ENCODE measurements at places on chromosomes 12 and 14.
A peak's percentile ranks its signal among the peaks of the same experiment; 100 is the strongest.

GRCh38 chr14:77375164-77375950, 1.5 kb downstream of the TMED8 start:
- no peak for DNase-seq

GRCh38 chr12:76117067-76117691, 32.7 kb upstream of the NAP1L1 start:
- no peak for DNase-seq

- DNase-seq = no peak
These were observed 61.4 kb upstream of the TUNAR start for GRCh38 chr14:95815226-95815690.

DNA sequence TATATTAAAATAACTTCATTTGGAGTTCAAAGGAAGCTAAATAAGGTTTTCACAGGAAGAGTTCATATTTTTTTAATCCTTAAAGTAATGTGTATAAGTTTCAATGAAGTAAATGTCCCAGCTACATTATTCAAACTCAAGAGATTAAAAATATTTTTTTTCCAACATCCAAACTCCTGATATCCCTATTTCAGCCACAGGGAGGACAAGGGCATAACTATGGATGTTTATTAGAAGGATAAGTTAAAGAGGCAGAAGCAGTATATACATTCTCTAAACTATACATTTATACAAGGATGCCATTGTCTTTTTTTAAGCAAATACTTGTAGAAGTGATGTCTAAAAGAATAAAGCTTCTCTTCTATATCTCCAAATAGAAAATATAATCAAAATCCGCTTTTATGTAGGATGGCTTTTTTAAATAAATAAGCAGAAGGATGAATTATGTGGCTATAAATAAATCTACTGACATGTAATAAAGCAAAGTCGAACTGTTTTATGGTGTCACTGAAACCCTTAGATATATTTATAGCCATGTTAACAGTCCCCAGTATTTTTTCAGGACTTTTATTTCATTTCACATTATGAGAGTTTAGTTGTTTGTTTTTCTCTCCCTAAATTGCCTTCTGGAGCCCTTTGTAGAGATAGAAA, 936.5 kb downstream of the DIO2 start:
- DNase-seq = no peak

- DNase-seq = peak; percentile 79
These were observed 6.0 kb downstream of the GAPDH start for GRCh38 chr12:6540181-6540877.

DNA sequence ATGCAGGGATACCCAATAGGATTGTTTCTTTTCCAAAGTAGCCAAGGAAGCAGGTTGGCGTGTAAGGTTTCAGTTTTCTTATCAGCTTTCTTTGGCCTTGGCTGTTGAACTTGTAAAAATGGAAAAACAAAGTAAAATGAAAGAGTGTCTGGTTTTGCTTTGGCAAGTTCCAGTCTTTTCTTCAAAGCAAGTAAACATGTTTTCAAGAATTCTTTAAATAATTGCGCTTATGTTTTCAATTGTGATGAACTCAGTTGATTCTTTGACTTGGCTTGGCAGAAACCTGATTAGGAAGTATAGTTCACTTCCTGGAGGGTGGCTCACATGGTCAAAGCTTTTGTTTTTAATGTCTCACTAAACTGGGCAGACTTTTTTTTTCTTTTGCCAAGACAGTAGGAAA, 112.2 kb upstream of the USP44 start:
- DNase-seq = no peak

Measured in NCI-H526 treated with DMSO at 0.1 percent for 48 hours (cell line).